ENCODE measurements at places on chromosomes 3 and 15.

DNA sequence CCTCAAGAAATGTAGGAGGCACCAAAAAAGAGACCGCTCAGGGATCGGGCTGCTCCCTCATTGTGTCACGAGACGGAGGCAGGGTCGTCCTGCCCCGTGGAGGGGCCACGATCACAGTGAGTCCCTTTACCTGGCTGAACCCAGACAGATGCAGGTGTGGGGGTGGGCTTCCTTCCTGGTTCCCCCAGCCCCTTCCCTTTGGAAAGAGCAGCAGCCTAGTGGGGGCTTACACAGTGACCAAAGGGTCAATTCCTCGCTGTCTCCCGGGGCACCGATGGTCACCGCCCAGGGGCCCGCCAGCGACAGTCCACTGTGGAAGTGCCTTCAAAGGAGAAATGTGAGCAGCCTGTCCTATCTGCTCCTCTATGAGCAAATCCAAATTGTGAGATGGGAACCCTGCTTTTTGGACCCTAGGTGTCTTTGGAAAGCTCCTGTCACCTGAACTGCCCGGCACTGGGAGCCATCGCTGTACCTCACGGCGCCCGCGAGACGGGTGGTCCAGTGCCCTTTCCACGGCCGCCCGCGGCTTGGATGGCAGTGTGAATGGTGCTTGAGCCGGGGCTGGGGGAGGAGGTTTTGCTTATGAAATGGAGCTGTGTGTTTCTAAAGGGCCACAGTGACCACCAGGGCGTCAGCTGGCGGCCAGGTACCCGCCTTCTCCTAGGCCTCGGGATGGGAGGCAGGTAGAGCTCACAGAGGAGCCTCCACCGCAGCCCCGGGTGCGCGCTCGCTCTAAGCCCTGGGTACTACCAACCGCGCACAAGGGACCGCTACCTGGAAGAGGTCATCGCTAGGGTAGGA, 155.7 kb downstream of the KLF13 start:
- DNase-seq, result no peak

DNA sequence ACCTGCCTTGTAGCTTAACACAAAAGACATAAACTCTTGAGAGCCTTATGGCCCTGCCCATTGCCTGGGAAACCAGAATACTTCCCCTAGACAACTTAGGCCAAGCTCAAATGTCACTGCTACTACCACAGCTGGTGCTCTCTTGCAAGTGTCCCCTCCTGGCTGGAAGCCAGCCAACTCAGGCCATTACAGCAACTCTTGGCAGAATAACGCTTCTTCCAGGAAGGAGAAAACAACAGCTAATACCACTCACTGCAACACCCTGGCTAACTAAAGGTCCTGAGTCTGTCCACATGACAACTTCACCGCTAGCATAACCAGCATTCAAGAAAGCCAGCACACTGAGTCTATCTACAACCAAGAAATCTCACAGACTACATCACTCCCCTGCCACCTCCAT, 5.1 kb upstream of the B4GALT4 start:
- DNase-seq, result no peak

DNA sequence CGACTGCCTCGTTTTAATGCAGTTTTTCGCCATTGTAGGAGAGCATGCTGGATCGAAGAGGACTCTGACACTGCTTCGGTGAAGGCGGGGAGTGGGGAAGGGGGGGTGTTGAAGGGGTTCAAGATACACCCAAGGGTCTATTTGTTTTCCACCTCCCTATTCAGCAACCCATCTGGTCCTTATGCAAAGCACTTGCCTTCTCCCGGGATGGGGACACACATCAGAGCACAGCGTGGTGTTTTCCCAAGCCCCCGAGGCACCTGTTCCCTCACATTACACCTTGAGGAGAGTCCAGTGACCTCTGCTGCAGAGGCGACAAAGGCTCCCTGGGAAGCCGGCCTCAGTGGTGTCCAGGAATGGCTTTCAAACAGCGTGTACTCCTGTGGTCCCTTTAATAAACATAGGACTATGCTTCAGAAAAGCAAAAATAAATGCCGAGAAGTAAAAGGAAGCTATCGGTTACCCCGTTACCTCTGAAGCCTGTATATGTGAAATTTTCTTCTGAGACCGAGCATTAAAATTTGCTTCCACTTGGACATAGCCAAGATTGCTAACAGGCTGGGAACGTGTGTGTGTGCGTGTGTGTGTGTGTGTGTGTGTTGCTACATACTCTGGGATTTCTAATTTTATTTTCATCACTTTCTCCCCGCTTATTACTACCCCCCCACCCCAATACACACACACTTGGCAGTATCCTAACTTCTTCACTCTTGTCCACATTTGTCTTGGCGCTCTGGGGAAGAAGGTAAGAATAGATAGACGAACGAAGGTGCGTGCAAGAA, 53.2 kb downstream of the CCDC54 start:
- DNase-seq, result no peak

DNA sequence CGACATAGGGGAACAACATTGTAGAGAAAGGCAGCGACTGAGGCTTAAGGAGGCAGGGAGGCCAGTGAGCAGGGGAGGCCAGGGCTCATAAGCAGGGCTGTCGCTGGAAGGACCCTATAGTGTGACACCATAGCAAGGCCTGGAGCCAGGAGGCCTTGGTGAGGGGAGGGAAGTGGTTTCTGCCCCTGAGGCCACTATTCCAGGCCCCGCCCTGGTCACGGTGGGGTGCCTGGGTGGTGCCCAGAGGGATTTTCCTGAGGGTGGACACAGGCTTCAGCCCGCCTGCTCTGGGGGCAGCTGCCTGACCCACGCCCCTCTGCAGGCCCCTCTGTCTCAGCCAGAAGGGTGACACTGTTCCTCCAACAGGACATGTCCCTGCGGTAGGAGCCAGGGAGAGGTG, 147.8 kb upstream of the IQSEC1 start:
- DNase-seq, result no peak

GRCh38 chr3:74897006-74897405, 282.5 kb upstream of the CNTN3 start:
- DNase-seq, result no peak

DNA sequence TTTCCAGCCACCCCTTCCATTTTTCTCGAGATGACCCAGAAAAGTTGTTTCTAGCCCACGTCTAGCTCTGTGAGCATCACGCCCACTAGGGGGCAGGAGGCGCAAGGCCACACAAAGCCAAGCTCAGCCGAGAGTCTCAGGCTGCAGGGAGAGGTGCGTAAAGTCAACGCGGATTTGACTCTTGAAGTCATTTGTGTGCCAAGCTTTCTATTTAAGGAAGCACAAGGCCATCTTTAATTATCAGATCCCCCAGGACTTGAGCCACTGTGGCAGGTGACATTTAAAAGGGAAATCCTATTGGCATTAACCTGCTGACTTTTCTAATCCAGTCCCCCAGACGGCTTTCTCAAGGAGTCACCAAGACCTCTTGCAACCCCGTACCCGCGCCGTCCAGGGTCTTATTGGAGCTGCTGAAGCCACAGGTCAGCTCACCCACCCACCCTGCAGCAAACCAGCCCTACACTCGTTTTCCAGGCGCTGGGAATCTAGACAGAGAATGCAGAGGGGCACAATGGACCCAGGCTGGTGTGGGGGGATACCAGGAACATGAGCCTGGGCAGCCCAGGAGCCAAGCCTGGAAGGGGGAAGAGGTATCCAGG, 62.1 kb downstream of the CAPN7 start:
- DNase-seq, result peak; percentile 71

- DNase-seq, result peak; percentile 33
These were observed 8.9 kb downstream of the TAGLN3 start for GRCh38 chr3:112007633-112008032.

GRCh38 chr3:189455641-189456417, 175.4 kb upstream of the TP63 start:
- no peak for DNase-seq

GRCh38 chr3:41933154-41933676, 28.7 kb downstream of the ULK4 start:
- DNase-seq, result peak; percentile 78

DNA sequence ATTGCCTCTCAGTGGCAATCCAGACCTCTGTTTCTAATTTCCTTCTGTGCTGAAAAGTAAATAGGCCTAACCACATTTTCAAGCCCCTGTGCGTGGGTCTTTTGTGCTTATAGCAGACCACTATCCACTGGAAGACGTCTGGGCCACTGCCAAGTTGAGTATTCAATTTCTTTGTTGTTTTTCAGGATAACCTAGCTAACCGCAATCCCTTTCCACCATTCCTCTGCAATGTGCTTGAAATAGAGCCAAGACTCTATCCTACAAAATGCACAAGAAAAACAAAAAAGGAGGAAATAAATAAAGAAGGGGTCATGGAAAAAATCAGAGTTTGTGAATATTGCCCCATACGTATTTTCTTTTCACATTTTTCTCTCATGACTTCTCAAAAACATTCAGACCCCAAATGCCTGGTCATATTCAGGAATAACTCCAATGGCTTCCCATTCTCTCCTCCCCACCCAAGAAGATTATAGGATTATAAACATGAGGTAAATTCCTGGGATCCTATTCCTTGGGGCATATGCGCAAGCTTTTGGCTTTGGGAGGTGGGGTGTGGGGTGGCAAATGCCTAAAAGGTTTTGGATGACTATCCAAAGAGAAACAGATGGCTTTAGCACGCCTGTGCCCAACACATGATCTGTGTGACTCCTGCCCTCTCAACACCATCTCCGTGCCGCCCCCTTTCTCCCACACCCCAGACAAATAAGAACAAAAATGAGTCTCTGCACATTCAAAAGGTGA, 217.9 kb upstream of the THBS1 start:
- no peak for DNase-seq

- DNase-seq, result peak; percentile 26
These were observed 68.2 kb downstream of the CD200R1L start for GRCh38 chr3:112778353-112778948.

- peak; percentile 75 for DNase-seq
These were observed 3.9 kb downstream of the HHLA2 start for GRCh38 chr3:108300103-108300849.

DNA sequence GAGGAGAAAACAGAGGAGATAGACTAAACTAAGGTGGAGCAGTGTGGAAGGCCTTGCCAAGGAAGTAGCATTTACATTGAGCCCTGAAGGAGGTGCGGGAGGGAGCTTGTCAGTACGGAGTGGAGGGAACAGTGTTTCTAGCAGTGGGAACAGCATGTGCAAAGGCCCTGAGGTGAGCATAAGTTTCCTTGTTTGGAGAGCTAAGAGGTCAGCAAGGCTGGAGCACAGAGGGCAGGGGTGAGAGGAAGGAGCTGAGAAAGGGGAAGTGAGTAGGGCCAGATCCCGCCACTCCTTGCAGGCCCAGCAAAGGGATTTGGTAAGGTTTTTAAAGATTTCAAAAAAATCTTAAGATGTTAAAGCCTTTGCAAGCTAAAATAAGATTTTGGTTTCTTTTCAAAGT, 70.1 kb downstream of the HMCES start:
- no peak for DNase-seq

- peak; percentile 31 for DNase-seq
These were observed 3.7 kb upstream of the TF start for GRCh38 chr3:133742351-133743091.

- DNase-seq, result no peak
These were observed 8.1 kb upstream of the CMSS1 start for GRCh38 chr3:99809565-99809964.

DNA sequence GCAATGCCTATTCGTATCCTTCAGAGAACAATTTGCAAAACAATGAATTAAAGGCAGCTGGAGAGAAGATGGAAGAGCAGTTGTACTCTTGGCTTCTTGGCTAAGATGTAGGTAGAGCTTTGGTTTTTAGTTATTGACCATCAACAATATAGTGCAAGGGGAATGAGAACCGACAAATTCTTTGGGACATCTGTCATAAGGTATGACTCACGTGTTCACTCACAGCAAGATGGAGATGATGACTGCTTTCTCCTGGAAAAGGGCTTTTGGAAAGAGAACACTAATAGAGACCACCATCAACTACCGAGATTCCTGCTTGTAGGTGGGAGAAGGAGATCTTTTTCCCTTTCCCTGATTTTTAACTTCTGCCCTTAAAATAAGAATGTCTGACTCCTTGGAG, 234.9 kb downstream of the NTRK3 start:
- DNase-seq, result no peak

DNA sequence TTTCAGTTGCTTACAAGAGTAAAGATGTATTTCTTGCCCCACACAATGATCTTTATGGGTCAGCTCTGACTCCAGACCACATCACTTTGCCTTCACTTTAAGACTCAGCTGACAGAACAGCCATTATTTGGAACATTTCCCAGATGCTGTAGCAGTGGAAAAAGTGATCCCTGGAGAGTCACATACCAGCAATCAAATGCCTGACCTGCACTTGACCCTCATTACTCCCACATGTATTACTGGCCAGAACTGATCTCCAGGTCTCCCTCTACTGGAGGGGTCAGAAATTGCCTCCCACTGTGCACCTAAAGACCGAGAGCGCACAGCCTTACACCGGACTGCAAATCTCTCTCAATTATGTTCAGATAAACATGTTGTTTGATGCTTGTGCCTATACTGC, 88.6 kb upstream of the ZNF385D start:
- DNase-seq, result peak; percentile 92

DNA sequence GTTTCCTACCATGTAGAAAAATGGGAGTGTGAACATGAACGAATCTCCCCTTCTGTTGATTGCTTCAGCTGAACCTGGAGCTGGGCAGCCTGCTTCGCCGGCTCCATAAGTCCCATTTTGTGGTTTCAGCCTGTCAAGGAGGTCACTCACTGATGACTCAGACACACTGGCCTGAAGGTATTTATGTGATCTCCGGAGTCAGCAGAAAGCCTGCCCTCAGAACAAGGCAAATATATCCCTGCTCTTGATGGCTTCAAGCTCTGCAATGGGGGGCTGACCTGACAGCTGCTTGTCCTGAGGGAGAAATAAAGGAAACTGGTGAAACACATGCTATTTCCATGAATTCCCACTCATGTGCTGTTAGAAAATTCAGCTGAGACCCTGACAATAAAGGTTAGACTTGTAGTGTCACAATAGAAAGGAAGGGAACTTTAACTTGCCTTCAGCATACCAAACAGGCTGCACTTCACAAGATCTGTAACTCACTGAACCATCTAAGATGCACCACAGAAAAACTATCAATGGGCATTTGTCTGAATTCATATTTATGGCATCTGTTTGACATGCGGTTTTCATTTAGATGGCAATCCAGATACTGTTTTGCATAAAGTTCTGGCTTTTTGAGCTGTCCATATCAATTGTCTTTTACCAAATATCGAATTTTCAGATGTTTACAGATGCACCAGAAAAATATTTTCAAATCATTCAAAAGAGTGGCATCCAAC, 282.0 kb upstream of the VEPH1 start:
- DNase-seq, result peak; percentile 94

- no peak for DNase-seq
These were observed 67.6 kb downstream of the TP63 start for GRCh38 chr3:189698811-189699210.

DNA sequence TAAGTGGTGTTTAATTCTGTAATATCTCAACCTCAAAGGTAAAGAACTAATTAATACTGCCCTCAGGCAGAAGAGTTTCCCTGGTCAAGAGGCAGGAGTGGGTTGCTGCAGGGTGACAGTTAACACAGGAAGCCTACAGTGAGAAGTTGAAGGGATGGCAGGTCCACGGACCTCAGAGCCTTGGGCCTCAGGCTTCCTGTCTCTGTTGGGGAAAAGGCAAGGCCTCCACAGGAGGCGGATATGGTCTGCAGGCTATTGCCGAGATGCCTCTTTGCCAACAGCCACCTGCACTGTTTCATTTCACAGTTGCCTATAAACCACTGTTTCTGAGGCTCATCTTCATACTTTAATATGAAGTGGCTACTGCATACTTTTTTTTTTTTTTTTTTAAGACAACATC, 33.3 kb upstream of the RPN1 start:
- no peak for DNase-seq

Measured in renal cortical epithelial cell (primary cell).